Dorsolateral prefrontal cortex (tissue), 122 donors: ENCODE measurements at places on chromosomes 5 and 9.

DNA sequence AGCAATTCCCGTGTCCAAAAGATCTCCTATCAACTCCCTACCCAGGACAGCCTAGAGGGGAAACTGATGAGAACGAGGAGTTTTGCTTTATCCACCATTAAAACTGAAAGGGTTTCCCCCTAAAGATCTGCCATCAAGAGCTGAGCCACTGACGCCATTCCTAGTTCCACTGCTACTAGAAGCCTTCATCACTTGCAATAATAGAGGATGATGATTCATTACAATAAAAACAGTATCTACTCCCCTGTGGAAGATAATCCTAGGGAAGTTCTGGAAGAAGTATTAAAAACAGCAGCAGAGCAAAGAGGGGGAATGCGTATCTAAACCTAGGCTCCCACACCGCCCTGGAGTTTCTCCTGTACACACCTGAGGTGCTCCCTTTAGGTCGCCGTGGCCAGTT, 394.5 kb downstream of the BNC2 start:
- no peak for DNase-seq

DNA sequence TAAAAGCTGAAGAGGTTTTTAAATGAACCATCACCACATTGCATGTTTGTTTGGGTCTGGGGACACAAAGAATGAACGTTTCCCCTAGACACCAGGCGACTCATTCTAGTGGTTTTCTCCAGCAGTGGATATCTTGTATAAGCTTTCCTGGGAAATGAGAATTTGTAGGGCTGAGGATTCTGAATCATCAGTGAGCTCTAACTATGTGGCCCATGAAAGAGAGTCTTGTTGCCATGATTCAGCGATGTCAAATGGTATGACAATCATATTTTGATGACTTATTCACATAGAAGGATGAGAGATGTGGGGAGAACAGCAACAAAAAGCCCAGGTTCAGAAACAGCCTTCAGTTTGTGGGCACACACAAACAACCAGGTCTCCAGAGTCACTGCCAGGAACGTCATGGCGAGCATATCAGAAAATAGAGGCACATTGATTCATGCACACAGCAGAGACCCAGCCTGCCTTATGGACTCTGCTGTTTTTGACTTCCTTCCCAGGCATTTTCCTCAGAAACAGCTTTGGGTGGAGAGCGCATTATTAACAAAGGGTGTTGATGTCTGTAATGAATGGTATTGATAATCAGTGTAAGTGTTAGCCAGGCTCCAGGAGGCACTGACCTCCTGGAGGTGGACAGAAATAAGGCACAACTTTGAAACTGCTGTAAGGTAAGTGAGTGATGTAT, 13.3 kb downstream of the ZNF474 start:
- DNase-seq, result no peak

DNA sequence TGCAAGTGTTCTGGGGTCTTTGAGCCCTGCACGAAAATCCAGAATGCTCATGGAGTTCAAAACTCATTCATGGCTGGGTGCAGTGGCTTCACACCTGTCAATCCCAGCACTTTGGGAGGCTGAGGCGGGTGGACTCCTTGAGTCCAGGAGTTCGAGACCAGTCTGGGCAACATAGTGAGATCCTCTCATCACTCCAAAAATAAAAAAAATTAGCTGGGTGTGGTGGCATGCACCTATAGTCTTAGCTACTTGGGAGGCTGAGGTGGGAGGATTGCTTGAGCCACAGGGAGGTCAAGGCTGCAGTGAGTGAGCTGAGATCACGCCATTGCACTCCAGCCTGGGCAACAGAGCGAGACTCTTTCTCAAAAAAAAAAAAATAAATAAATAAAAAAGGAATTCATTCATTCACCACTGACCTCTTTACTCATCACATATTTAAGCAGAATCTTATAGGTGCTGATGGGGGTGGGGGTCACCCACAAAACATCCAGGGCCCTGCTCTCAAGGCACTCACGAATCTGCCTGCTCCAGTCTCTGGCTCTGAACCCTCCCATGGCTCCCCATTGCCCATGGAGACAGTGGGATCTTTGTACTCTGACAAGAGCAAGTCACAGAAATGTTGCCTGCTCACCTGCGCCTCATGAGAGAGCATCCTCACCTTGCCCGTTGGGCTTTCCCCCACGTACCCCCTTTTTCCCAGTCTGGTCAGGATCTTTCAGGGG, 76.7 kb upstream of the IER5L start:
- DNase-seq, result no peak

DNA sequence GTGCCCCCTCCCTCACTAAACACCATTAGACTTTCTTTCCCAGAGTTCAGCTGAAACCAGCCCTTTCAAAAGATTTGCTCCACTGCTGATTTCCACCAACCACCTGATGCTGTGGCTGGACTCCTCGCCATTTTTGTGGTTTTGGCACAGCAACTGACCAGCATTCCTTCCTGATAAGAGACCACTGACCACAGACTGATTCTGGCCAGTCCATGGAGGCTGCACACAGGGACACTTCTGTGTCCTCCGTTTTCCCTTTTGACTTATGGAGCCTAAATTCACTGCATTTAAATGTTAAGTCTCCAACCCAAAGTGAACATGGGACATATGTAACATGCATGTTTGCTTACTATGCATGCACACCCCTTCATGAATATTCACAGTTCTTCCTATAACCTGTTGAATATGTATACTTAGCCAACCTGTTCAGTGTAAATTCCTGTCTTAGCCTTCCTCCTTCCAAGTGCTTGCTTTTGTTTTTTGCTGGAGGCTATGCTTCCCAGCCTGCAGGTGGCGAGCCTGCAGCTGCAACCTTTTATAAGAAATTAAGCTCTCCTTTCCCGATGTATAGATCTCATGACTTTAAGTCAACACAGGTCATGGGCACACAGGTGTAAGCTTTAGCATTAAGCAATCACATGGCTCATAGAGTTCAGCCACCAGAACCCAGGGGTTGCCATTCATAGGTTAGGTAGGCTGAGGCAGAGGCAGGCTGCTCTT, 78.7 kb downstream of the ACTL7B start:
- DNase-seq, result no peak

GRCh38 chr9:130194378-130194932, 22.3 kb downstream of the NCS1 start:
- DNase-seq, result no peak

DNA sequence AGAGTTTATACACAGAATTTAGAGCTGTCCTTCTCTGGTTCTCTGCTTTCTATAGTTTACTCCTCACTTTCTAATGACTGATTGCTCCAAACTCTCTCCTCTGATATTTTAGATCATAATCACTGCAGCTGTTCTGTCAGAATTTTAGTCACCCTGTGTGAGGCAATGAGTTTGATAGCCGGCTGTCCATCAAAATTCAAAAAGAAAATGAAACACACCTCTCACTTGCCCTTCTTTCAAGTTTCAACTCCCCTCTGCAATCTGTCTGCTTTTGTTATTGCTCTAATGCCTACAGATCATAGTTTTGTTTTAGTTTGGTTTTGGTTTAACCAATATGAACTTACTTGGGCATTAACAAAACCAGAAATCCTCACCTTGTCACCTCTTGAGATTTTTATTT, 23.3 kb upstream of the ABLIM3 start:
- DNase-seq, result no peak

GRCh38 chr9:14400658-14400995, 86.7 kb upstream of the NFIB start:
- peak; percentile 56 for DNase-seq

GRCh38 chr5:56803025-56803424, 12.3 kb upstream of the MAP3K1 start:
- DNase-seq, result no peak

- DNase-seq, result no peak
Observed at GRCh38 chr5:80037366-80037765, 2.2 kb downstream of the THBS4 start.

DNA sequence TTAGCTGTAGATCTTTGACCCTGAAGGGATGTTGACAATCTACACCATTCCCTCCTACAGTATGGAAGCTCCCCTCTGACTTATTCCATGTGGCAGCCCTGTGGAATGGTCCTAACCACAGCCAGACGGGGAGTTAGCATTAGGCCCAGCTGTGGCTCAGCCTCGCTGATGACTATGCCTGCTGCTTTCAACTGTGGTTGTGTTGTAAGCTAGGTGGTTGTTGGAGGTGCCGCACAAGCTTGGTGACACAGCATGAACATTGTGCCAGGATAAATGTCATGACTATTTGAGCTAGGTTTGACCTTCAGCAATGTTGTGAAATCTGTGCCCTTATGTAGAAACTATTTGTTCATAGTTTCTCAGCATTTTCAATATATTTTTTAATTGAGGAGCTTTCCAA, 40.6 kb downstream of the SGCD start:
- no peak for DNase-seq

- no peak for DNase-seq
Observed at GRCh38 chr5:150625164-150625535, 15.3 kb upstream of the SYNPO start.

DNA sequence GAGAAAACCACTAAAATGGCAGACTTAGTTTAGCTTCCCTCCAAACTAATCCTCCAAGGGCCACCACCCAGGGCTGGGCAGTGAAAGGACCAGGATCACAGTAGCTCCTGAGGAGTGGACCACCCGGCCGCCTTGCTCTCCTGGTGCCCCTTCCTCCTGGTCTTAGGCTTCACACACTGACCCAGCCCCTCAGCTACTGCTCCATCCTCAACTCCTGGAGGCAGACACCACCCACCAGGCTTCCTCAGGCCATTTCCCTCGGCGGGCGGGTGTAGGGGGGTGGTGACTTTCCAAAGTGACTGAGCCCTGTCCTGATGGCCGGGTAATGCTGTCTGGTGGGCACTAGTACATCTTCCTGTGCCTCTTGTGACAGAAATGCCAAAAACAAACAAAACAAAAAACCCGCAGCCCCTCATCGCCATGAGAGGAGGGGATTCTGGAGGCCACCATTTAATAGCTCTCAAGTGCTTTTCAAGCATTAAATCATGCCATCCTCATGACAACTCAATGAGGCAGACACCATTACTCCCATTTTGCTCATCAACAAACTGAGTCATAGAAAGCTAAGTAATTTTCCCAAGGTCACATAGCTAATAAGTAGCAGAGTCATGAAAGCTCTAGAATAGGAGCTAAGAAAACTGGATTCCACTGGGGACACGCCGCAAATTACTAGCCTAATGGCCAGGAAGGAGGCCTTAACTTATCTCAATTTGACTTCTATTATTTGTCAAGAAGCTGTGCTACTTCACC, 91.3 kb upstream of the LRRTM2 start:
- no peak for DNase-seq

DNA sequence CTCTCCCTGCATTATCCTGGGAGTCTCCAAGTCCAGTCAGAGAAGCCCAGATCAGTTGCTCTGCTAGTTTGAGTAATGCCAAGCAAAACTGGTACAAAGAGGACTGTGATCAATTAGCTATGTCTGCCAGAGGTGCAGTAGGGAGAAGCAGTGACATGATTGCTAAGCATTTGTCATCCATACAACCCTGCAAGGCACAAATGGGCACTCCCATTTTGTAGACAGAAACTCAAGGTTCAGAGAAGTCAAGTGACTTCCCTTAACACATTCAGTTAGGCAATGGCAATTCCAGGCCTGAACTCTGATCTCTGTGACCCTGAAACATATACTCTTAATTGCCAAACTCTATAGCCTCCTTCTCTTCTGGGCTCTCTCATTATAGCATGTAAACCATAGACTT, 34.0 kb downstream of the NDST1 start:
- DNase-seq, result no peak

DNA sequence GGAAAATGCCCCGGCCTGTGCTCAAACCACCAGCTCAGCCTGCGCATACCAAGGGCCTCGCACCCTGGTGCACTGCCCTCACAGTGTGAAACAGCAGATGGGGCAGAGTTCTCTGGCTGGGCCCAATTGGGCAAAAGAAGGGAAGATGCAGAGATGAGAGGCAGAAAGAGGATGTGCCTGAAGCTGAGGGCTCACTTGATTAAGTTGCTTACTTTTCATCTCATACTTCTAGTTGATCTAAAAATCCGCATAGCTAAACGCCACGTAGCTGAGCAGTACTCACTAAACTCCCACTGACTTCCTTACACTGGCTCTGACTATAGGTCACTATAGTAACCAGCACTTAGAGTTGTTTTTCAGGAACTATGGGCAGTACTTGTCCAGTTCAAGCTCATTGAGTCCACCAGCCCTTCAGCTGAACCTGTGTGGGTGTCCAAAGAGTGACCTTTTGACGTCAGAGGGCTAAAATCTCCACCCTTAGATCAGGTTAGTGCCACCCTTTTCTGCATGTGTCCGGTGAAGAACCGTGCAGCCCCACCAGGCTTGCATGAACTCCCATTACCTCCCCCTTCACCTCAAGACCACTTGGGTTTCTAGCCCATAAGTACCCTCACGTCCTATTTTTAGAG, 215.2 kb downstream of the AUH start:
- DNase-seq, result no peak

GRCh38 chr9:136597141-136597885, 51.5 kb upstream of the NOTCH1 start:
- no peak for DNase-seq

GRCh38 chr9:115633104-115633503, 515.1 kb upstream of the TNC start:
- no peak for DNase-seq

- DNase-seq, result no peak
Observed at GRCh38 chr9:8186560-8186959, 387.0 kb upstream of the DMAC1 start.

- peak; percentile 33 for DNase-seq
Observed at GRCh38 chr9:131237931-131238401, 38.3 kb downstream of the FAM78A start.

DNA sequence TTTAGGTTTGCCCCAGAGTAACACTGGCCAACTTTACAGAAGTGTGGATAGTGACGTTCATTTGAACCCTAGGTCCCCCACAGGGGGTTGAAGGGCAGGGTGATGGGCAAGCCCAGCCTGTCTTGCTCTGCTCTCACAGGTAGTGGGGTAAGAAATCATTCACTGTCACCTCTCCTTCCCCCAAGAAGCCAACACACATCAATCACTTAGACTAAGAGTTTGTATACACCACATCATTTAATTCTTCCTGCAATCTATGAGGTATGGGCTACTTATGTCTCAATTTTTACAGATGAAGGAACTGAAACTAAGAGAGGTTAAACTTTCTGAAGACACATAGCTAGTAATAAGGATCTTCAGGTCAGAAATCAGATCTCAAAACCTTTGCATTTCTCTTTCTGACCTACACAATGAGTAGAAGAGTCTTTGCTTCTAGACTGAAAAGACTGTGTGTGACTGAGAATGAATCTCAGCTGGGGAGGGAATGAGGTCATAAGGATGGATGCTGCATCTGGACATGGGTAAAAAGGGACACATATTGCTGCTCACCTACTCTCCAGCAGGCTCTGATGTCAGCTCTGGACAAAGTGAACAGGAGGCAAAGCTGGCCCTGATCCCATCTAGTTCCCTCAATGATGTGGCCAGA, 81.0 kb upstream of the EQTN start:
- no peak for DNase-seq

GRCh38 chr5:75931175-75931574, 152.0 kb upstream of the SV2C start:
- DNase-seq, result no peak

DNA sequence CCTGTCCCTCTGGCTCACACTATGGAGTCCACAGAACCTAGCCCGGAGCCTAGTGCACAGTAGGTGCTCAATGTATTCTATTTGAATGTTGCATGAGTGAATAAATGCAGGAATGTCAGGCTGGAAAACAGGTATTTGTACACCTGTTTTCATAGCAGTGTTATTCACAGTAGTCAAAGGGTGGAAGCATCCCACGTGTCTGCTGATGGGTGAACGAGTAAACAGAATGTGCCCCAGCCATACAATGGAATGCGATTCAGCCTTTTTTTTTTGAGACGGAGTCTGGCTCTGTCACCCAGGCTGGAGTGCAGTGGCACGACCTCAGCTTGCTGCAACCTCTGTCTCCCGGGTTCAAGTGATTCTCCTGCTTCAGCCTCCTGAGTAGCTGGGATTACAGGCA, 31.5 kb upstream of the IER5L start:
- DNase-seq, result no peak

- no peak for DNase-seq
Observed at GRCh38 chr9:102867488-102867887, 127.6 kb upstream of the CYLC2 start.
